Heart right ventricle (tissue), 16 donors: ENCODE measurements at places on chromosomes 4 and X. TPM values are rescaled to one million over a fixed set of nuclear protein-coding genes. Genes with fewer than 3 reads are reported as not detected.

DNA sequence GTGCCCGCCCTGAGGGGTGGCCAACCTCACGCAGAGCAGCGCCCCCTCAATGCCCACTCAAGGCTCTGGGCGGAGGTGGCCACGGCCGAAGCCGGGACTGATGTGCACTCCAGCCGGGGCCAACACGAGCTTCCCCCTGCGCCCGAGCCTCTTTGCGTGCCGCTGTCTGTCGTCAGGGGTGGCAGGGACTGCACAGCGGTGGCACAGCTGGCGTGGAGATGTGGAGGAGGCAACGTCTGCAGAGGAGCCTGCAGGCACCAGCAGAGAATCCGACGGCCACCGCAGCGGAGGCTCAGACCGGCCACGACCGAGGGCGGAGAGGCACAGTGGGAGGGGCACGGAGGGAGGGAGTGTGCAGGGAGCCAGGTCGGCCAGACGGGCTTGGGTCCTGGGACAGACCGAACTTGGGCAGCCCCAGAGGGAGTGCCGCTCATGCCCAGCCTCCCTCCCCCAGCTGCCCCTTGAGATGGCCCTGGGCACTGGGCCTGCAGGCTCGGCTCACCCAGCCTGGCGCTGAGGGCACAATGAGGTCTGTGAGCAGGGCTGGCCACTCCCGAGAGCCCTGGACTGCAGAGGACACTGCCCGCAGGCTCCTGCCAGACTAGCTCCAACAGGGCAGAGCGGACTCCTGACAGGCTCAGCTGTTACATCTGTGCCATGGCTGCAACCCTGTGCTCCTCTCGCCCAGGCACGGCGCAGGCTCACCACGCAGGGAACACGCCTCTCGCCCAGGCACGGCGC, 46.5 kb upstream of the CPLX1 start:
- no peaks in the 10 kb centered on the region for H3K4me1 ChIP-seq
- H3K27me3 ChIP-seq = no peaks in the 10 kb centered on the region
- no peak for DNase-seq

DNA sequence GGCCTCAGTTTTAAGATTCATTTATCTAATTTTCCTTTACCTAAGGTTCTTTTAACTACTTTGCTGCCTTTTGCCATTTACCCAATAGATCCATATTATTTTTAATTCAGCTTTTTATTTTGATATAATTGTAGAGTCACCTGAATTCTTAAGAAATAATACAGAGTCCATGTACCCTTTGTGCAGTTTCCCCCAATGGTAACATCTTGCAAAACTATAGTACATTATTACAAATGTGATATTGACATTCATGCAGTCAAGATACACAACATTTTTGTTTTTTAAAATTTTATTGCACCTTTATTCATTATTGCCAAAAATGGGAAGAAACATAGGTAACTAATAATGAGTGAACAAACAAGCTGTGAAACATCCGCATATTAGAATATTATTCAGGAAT, 208.7 kb upstream of the WDFY3 start:
- no peaks in the 10 kb centered on the region for H3K4me1 ChIP-seq
- H3K27ac ChIP-seq = no peak overlapping the region
- no peak overlapping the region for H3K4me3 ChIP-seq
- no peaks in the 10 kb centered on the region for H3K27me3 ChIP-seq

GRCh38 chr4:140743194-140743931, 12.8 kb downstream of the TBC1D9 start:
- no peaks in the 10 kb centered on the region for H3K36me3 ChIP-seq
- no peaks in the 10 kb centered on the region for H3K27me3 ChIP-seq
- no peak for DNase-seq
- H3K4me3 ChIP-seq = no peak overlapping the region

GRCh38 chr4:53921856-53922255, 142.5 kb downstream of the CHIC2 start:
- H3K27me3 ChIP-seq = peaks cover 8% of the 10 kb centered on the region
- no peak overlapping the region for H3K4me3 ChIP-seq
- no peaks in the 10 kb centered on the region for H3K4me1 ChIP-seq
- no peak overlapping the region for H3K27ac ChIP-seq
- H3K36me3 ChIP-seq = no peaks in the 10 kb centered on the region

Gene RIPPLY1
- total RNA-seq = not detected

DNA sequence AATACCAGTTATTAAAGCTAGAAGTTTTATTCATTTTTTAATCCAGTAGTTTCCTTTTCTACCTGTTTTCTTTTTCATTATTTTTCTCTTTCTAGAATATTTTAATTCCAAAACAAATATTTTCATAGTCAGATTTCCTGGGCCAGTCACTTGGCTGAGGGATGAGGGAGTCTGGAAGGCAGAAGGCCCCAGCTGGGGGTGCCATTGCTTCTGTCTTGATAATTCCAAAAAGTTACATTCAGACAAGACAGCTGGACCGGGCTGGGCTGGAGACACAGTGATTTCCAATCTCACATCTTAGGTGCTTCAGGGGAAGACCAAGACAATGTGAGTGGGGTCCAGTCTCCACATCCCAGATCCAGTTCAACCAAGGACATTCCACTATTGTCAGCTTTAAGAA, 263.5 kb downstream of the TMA16 start:
- H3K27ac ChIP-seq = no peak overlapping the region
- H3K4me3 ChIP-seq = no peak overlapping the region
- no peaks in the 10 kb centered on the region for H3K4me1 ChIP-seq
- no peak for DNase-seq
- no peaks in the 10 kb centered on the region for H3K36me3 ChIP-seq
- H3K27me3 ChIP-seq = no peaks in the 10 kb centered on the region

- no peak overlapping the region for H3K4me3 ChIP-seq
- no peak for DNase-seq
Observed at GRCh38 chrX:151099001-151099400, 77.4 kb upstream of the GPR50 start.

GRCh38 chr4:87067124-87067885, 132.5 kb downstream of the AFF1 start:
- H3K36me3 ChIP-seq = no peaks in the 10 kb centered on the region
- DNase-seq = no peak
- peaks cover 40% of the 10 kb centered on the region for H3K4me1 ChIP-seq
